ENCODE measurements at places on chromosomes 1 and 21. TPM values are rescaled to one million over a fixed set of nuclear protein-coding genes. Genes with fewer than 3 reads are reported as not detected.
A peak's percentile ranks its signal among the peaks of the same experiment; 100 is the strongest.

- DNase-seq, result peak; percentile 43
These were observed 532 bp downstream of the CSF1 start for GRCh38 chr1:109910963-109911798.

DNA sequence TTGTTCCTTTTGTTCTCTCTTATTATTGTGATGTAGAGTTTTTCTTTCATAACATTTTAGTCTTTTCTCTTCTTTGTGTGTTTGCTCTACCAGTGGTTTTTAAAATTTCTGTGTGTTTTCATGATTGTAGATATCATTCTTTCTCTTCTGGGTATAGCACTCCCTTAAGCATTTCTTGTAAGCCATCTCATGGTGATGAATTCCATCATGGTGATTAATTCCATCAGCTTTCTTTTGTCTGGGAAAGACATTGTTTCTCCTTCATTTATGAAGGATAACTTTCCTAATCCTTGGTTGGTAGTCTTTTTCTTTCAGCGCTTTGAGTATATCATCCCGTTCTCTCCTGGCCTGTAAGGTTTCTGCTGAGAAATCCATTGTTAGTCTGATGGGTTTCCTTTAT is 22.7 kb downstream of the CD55 start:
- no peak for DNase-seq

The MMEL1 gene
- 5.4 TPM for total RNA-seq

The GPR37L1 gene
- total RNA-seq, result under 0.01 TPM

- DNase-seq, result no peak
These were observed 4.7 kb downstream of the GPR3 start for GRCh38 chr1:27397110-27397509.

DNA sequence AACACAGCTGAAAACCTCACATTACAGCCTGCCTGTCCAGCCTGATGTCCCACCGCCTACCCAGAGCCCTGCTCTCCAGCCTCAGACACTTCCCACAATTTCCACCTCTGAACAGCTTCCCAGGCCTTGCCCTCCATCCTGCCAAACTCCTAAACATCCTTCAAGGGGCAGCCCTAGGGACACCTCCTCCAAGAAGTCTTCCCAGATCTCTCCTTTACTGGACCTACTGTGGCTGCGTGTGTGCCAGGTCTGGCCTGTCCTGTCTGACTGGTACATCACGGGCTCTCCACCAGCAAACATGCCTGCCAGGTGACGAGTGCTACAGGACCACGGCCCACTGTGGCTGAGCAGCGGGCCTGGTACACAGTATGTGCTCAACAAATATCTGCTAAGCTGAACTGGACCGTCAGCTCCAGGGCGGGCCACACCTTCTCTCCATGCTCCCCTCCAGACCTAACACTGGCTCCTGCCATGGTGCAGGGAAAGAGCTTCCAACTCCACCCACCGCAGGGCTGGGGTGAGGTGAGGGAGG is 28.8 kb downstream of the CHD5 start:
- no peak for DNase-seq

The STYXL2 gene
- not detected for total RNA-seq

- DNase-seq, result no peak
These were observed 213.9 kb downstream of the SEC16B start for GRCh38 chr1:177755851-177756560.

The IL20 gene
- not detected for total RNA-seq

- peak; percentile 26 for DNase-seq
These were observed 21.3 kb downstream of the MIIP start for GRCh38 chr1:12040457-12041051.

The SPAG17 gene
- not detected for total RNA-seq

- DNase-seq, result no peak
These were observed 29.2 kb upstream of the LRRC3 start for GRCh38 chr21:44425895-44426662.

All from dermis blood vessel endothelial cell (primary cell).